Testis (tissue), 5 donors: ENCODE measurements at places on chromosomes 4 and X. TPM values are rescaled to one million over a fixed set of nuclear protein-coding genes. Genes with fewer than 3 reads are reported as not detected.

Gene BRS3
- 0.55 TPM for total RNA-seq

Gene ZIC3
- total RNA-seq: 1.5 TPM

Gene WDR17
- total RNA-seq: 10.2 TPM

Gene GAB3
- 30.5 TPM for total RNA-seq

Gene PRDM8
- 4.3 TPM for total RNA-seq

Gene HMX1
- total RNA-seq: 4.2 TPM

Gene MAGIX
- 3.1 TPM for total RNA-seq
